ENCODE measurements at places on chromosomes 6 and 20.

DNA sequence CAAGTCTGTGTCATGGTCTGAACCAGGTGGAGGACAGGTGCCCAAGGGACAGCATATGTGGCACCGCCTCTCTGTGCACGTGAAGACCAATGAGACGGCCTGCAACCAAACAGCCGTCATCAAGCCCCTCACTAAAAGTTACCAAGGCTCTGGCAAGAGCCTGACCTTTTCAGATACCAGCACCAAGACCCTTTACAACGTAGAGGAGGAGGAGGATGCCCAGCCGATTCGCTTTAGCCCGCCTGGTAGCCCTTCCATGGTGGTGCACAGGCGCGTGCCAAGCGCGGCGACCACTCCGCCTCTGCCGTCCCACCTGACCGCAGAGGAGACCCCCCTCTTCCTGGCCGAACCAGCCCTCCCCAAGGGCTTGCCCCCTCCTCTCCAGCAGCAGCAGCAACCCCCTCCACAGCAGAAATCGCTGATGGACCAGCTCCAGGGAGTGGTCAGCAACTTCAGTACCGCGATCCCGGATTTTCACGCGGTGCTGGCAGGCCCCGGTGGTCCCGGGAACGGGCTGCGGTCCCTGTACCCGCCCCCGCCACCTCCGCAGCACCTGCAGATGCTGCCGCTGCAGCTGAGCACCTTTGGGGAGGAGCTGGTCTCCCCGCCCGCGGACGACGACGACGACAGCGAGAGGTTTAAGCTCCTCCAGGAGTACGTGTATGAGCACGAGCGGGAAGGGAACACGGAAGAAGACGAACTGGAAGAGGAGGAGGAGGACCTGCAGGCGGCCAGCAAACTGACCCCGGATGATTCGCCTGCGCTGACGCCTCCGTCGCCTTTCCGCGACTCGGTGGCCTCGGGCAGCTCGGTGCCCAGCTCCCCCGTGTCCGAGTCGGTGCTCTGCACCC is 109.5 kb upstream of the RAB32 start:
- DNase-seq, result no peak

- DNase-seq, result no peak
Observed at GRCh38 chr20:38253571-38253970, 7.0 kb downstream of the KIAA1755 start.

DNA sequence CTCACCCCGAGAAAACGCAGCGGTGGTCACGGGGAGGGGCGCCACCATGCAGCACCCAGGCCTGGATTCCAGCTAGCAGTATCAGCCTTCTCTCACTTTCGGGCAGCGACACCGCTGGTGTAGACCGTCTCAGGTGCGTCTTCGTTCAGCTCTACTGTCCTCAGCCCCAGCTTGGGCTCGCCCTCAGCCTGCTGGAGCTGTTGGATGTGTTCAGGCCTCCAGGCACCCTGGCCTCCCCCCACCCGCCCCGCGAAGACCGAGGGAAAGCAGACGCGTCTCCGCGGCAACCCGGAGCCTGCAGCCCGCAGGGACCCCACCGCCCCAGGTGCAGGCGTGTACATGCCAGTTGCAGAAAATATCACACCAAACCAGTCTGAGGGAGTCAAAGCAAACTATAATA is 60.8 kb upstream of the CARMIL1 start:
- no peak for DNase-seq

- DNase-seq, result peak; percentile 15
Observed at GRCh38 chr6:118963003-118963402, 28.0 kb upstream of the MCM9 start.

DNA sequence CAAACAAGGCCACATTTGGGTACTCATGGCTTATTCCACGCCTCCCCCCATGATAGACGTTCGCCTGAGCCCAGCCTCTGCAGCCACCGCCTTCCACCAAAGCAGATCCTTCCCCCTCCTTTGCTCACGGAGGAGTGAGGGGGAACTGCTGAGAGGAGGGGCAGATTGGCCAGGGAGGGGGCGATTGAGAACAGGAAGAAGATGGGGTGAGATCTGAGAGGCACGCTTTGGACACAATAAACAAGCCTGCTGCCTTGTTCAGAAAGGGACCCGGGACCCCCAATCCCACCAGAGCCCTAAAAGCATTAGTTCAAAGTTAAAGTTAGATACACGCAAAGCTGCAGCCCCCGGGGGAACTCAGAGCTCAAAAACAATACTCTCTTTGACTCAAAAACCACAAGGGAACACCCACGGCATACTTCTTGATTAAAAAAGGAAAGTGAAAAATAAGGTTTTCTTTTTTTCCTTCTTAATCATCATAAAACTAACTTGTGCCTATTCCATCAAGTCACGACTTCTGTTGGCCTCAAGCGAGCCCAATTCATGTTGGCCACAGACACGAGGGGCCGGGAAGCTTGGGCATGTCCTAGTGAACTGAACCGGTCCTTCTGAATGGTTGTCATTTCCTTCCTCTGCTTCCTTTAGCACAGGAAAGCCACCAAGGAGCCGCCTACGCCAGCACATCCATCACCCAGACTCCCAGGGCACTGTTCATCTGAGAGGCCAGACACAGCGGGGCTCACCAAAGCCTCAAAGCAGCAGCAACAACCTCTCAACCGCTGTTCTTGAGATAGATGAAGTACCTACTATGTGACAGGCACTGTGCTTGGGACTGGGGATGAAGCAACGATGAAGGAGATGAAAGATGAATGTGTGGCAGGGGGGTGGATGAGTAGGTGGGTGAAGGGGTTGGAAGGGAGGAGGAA is 44.7 kb downstream of the NFATC2 start:
- peak; percentile 58 for DNase-seq

- no peak for DNase-seq
Observed at GRCh38 chr6:137371634-137372016, 122.6 kb downstream of the OLIG3 start.

DNA sequence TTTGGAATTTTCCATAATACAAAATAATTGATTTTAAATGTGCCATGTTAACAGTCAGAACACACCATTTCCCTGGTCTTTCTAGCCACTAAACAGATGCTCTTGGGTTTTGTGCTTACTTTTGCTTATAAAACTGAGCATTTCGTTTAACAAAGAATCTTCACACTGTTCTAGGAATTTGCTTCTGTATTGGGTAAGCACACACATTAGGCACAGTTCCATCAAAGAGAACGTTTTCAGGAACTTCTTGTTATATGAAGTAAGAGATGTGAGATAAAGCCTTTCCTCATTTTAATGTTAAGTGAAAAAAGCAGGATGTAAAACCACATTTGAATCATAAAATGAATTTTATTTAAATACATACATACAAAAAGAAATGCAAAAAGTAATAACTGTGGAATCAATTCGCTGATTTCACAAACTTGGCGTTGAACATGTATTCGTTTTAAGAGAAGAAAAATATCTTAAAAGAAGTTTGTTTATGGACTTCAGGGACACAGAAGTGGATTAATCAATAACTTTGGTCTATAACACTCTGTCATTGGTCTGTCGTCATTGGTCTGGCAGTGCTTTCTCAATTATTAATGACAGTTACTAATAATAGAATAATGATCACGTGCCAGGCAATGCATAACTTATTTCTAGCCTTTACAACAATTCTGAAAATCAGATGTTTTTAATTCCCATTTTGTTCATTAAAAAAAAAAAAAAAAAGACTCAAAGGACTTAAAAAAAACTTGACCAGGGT is 199.9 kb upstream of the PRDM1 start:
- DNase-seq, result no peak

DNA sequence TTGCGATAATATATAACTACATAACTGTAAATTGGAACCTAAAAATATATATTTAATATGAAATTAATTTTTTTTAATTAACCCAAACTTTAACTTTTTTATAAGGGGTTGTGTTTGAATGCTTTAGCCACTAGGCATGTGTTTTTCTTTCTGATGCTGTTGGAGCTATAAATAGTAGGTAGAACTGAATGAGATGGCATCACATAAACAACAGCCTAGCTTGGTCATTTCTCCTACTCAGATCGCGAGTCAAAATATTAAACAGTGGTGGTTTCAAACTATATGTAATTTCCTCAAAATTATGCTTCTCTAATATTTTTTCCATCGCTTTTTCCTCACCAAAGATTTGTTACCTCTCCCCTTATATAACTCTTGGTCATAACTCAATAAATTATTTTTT is 243.2 kb downstream of the ARID1B start:
- DNase-seq, result peak; percentile 30

DNA sequence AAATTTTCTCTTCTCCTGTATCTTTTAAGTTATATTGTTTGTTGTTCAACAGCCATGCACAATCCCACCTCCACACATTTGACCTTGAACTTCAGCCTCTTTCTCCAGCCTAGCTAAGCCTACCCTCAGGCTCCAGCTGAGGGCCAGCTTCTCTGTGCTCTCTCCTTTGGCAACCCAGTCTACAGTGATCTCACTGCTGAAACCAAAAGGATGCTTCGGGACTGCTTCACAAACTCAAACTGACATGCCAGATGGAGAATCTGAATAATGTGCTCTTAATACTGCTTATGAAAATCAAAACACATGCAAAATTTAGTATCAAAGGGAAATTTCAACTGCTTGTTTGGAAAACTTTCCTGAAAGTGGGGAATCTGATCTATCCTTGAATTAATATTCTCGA is 16.1 kb upstream of the RIN2 start:
- no peak for DNase-seq

DNA sequence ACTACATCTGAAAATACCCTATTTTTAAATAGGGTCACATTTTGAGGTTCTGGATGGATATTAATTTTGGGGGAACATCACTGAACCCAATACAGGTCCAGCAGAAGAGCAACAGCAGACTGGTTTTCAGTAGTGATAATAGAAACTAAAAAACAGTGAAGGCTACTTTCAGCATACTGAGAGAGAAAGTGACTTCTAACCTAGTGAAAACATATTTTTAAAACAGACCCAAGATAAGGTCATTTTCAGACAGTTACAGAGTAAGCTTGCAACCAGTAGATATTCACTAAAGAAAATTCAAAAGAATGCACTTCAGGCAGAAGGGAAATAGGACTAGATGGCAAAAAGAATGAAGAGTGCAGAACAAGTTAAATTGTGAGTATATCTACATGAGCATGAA is 42.0 kb upstream of the TMEM244 start:
- no peak for DNase-seq

DNA sequence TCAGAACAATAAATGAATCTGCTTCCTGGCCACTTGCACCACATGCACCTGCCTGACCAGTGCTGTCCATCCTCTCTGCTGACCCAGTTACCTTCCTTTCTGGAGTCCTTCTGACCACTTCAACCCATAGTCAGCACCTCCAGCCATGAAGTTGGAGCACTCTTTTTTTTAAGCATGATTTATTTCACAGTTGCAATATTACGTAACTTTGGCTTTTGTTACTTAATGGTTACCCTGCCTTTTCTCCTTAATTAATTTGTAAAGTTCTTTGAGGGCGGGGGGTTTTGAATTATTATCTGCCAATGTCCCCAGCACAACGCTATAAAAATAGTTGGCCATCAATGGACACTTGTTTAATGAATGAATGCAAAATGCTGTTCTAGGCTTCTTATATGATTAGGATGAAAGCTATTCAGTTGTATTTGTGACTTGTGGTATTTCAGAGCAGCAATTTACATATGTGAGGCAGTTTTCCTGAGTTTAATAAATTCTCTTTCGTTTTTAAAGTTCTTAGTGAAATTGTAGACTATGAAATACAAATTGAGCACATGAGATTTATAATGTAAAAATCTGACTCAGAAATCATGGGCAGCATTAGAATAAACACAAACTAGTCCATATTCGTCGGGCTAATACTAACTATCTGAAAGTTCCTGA is 180.0 kb downstream of the HS3ST5 start:
- DNase-seq, result no peak

DNA sequence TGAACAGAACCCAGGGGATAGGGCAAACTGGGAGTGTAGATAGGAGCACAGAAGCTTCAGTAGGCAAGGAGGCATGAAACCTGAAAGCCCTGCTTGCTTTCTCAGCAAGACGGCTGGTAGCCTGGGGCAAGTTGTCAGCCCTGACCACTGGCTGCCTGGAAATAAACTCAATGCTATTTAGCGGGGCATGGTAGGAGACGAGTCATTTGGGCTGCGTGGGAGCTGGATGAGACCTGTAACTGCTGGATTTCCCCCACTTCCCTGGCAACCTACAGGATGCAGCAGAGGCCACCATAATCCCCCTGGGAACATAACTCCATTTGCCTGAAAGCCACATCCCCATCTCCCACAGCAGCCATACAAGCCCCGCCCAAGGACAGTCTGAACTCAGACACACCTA is 332.6 kb upstream of the TBX18 start:
- no peak for DNase-seq

GRCh38 chr6:37690964-37691735 is 6.5 kb downstream of the MDGA1 start:
- DNase-seq, result no peak

- no peak for DNase-seq
Observed at GRCh38 chr6:33390767-33391277, 801 bp upstream of the KIFC1 start.

GRCh38 chr6:75377386-75377785 is 92.8 kb upstream of the TMEM30A start:
- no peak for DNase-seq

DNA sequence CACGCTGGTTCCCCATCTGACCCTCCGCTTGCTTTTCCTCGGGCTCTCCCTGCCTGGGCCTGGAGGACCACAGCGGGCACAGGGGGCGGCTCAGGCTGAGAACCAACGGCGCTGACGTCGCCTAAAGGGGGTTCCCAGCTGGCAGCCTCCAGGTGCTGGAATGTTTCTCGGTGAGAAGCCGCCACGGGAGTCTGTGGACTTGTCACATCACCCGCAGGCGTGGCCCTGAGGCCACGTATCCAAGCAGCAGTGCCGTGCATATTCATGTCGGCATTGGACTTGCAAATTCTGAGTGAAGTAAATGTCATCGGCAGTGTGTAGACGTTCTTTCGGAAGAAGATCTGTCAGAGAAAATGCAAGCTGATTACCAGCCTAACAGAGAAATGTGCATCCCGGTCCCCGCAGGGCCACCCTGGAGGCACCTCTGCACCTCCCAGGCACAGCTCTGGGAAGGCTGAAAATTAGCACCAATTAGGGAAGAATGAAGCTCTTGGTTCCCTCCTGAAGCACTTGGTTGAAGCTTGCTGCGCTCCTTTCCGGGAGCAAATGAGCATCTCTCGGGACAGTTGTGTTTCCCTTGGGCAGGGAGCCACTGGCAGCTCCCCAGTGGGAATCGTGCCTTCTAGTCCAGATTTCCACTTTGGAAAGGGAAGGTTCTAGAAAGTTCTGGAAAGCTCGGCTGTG is 24.3 kb downstream of the NTSR1 start:
- no peak for DNase-seq

- no peak for DNase-seq
Observed at GRCh38 chr6:43622541-43622940, 6.5 kb downstream of the GTPBP2 start.

DNA sequence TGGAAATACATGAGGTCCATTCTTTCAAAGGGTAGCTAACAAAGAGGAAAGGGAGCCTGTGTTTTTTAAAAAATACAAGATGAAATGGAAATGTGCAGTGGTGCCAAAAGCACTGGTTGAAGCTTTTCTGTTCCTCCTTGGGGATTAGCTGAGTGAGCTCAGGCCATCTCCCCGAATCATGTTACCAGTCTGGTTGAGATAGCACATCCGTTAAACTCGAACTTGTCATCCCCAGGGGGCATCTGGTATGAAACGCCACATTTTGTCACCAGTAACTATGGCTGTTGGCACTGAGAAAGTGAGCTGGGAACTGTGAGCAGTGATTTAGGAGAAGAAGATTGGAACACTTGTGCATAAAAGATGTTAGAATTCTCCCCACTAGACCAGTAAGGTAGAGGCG is 196.2 kb downstream of the SAMD5 start:
- DNase-seq, result no peak

Data from CD4-positive, alpha-beta T cell treated with Interleukin-10 for 1 hour (primary cell).